Activated naive CD4-positive, alpha-beta T cell treated with anti-CD3 and anti-CD28 coated beads for 36 hours (primary cell): ENCODE measurements at places on chromosomes 12 and 14.

GRCh38 chr12:33560653-33561208 is 121.1 kb upstream of the SYT10 start:
- DNase-seq: no peak

DNA sequence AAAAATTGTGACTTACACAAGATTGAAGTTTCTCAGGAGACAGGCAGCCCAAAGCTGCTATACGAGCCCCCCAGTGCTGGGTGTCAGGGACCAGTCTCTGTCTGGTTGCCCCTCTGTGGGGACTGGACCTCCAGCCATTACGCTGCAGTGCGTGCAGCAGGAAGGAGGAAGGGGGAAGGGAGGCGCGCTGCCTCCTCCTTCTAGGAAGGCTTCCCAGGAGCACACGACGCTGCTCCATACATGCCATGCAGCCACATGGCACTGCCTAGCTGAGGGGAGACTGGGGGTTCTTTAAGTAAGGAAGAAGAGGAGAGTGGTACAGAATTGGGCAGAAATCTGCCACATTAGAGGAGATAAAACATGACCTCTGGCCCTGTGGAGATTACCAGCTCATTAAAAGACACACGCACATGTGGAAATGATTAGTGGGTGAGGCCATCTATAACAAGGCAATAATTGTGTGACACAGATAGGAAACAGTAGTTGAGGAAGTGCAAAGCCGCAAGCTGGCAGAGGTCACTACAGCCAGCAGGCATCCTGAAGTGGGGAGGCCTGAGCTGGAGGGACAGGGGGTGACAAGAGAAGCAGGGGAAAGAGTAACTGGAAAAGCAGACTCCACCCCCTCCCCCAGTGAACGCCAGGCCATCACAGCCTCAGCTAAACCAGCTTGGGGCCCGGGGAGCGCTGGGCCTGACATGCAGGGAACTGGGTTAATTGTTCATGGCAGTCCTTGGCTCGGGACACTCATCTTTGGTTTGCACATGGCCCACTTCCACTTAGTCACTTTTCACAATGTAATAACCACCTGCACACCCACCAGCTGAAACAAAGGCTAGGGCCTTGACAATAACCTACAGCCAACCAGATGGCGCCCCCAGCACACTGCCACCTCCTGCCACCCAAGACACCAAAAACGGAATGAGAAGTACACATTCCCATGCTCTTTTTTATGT is 39.6 kb downstream of the CCDC88C start:
- peak; percentile 65 for DNase-seq

DNA sequence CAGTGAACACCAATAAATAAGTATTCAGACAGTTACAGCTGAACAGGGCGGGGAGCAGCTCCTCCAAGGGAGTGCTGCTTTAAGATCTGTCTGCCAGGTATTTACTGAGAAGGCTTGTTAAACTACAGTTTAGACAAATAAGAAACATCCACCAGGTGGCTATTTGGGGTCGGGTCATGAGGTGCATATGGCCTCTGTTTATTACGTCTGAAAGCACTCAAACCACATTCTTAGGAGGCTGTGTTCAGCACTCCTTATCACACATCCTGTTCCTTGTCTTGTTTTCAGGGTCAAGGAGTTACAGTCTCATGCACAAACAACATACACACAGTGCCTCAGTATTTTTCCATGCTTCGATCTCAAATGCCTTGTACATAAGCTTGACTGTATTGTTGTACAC is 78.8 kb downstream of the KCNMB4 start:
- DNase-seq: no peak

DNA sequence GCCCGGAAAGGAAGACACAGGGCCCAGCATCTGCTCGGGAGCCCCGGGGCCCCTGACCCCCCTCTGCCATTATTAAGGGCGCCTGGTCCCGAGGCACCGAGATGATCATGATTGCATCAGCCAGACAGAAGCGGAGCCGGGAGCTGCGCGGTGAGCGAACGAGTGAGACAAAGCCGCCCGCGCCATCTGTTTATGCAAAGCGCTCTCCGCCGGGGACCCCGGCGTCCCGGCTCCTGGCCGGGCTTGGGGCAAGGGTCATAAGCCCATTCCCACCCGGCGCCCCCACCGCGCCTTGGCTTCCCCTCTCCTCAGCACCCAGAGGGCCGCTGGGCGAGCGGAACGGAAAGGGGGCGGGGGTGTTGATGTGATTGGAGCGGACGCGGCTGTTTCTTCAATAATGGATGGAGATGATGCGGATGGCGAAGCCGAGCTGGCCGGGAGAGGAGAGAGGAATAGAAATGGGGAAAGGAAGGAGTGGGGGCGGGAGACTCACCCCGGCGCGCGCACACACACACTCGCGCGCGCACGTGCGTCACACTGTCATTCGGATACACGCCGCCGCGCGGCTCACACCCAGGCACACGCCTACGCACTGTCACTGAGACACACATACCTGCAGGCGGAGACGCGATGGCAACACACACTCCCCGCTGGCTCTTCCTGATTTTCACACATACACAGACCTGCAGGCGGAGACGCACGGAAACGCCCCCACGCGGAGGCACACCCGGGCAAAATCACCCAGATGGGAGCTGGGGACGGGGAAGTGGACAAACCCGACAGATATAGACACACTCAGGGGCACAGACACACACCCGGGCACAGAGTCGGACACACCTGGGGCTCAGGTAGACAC is 10.7 kb downstream of the STAC3 start:
- DNase-seq: peak; percentile 83

DNA sequence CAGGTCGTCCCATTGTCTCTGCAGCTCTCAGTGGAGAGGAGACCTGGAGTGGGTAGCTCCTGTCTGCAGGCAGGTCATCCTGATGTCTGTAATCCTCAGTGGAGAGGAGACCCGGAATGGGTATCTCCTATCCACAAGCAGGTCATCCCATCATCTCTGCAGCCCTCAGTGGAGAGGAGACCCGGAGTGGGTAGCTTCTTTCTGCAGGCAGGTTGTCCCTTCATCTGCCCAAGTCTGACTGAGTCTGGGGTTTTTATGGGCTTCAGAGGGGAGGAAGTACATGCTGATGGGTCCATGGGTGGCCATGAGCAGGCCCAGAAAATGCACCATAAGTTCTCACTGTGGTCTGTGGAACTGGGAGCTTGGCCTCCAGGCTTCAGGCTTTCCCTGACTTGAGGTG is 28.9 kb upstream of the PAPLN start:
- peak; percentile 12 for DNase-seq

DNA sequence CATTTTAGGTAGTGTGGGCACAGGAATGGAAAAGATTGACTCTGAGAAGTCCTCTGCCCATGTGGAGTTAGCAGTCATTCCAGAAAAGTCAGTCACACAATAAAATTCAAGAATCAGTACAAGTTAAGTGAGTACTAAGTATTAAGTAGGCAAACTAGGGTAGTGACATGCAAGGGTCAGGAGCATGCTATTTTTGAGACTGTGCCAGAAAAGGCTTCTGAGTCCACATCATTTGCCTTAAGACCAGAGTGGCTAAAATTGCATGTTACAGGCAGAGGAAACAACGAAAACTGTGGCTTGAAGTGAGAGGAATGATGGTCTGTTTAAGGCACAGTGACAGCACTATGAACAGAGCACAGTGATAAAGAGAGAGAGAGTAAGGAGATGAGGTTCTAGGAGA is 108.9 kb downstream of the SLC6A15 start:
- DNase-seq: no peak

- DNase-seq: no peak
Observed at GRCh38 chr12:104648756-104649155, 192.0 kb downstream of the CHST11 start.

- no peak for DNase-seq
Observed at GRCh38 chr14:42222924-42223471, 616.3 kb downstream of the LRFN5 start.

GRCh38 chr12:43154498-43155045 is 397.4 kb downstream of the ADAMTS20 start:
- no peak for DNase-seq

- no peak for DNase-seq
Observed at GRCh38 chr12:81330480-81330879, 252.6 kb downstream of the ACSS3 start.

GRCh38 chr12:50986966-50987737 is 34.8 kb downstream of the HIGD1C start:
- peak; percentile 64 for DNase-seq
